Type B pancreatic cell (in vitro differentiated cells): ENCODE measurements at places on chromosomes 16 and 17. TPM values are rescaled to one million over a fixed set of nuclear protein-coding genes. Genes with fewer than 3 reads are reported as not detected.

The LRRC37A gene
- total RNA-seq = 2.3 and 3.8 TPM in 2 replicates

The DNAI2 gene
- total RNA-seq = 0.21 and 0.87 TPM in 2 replicates

The MT1H gene
- total RNA-seq = 2.2 and 2.4 TPM in 2 replicates

The SERPINF2 gene
- total RNA-seq = 28.3 and 36.3 TPM in 2 replicates

The LGALS9 gene
- total RNA-seq = 22.5 and 25.3 TPM in 2 replicates

The EFCAB13 gene
- 4.4 and 7.1 TPM in 2 replicates for total RNA-seq

The PER1 gene
- 31.0 and 33.2 TPM in 2 replicates for total RNA-seq

The TIMP2 gene
- total RNA-seq = 125 and 192 TPM in 2 replicates

The NPIPB6 gene
- 2.0 and 2.2 TPM in 2 replicates for total RNA-seq

The PDIA2 gene
- 1.0 and 1.6 TPM in 2 replicates for total RNA-seq

The SLC6A4 gene
- total RNA-seq = 9.4 and 34.7 TPM in 2 replicates

The DNASE1L2 gene
- 0.57 and 2.6 TPM in 2 replicates for total RNA-seq

The NGFR gene
- 2.1 and 41.3 TPM in 2 replicates for total RNA-seq

The KCTD11 gene
- total RNA-seq = 9.5 and 15.5 TPM in 2 replicates

The CCL3 gene
- total RNA-seq = not detected in 2 replicates

The SPNS2 gene
- 16.1 and 36.7 TPM in 2 replicates for total RNA-seq

The ANKRD40 gene
- 21.0 and 38.4 TPM in 2 replicates for total RNA-seq

The KRTAP16-1 gene
- total RNA-seq = not detected in 2 replicates

The PLXDC1 gene
- total RNA-seq = 1.7 and 5.0 TPM in 2 replicates

The ELP5 gene
- total RNA-seq = 43.1 and 55.7 TPM in 2 replicates

The CHST4 gene
- 0.33 TPM in 1 of 2 replicates, not detected in the other for total RNA-seq

The ACACA gene
- total RNA-seq = 86.7 and 101 TPM in 2 replicates

The BICDL2 gene
- total RNA-seq = 15.2 and 28.6 TPM in 2 replicates

The VPS35 gene
- 125 and 150 TPM in 2 replicates for total RNA-seq

The METTL2A gene
- 27.8 and 29.6 TPM in 2 replicates for total RNA-seq

The MYOCD gene
- total RNA-seq = 0.07 and 0.31 TPM in 2 replicates
